Activated T-helper 1 cell treated with anti-CD3 and anti-CD28 coated beads, Interleukin-2, amount 50 U/mL, for 16 hours (primary cell): ENCODE measurements at places on chromosomes 4 and X.

GRCh38 chr4:62896721-62897120, 1512.5 kb downstream of the TECRL start:
- DNase-seq: no peak

DNA sequence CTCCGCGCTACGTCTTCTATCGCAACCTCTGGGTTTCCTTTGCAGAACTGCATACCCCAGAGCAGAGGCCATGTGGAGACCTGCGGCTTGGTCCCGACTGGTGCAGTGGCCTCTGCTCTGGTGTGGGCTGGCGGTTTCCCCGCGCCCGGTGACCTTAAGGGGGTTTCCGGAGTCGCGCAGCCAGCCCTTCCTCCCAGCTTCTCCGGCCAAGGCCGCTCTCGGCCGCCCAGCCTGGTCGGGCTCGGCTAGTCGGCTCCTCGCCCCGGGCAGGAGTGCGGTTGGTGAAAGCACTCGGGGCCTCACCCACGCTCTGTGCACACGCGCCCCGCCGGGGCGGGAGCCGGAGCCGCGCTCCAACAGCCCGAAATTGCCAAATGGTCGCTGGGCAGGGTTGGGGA, 84.9 kb downstream of the BCOR start:
- no peak for DNase-seq

DNA sequence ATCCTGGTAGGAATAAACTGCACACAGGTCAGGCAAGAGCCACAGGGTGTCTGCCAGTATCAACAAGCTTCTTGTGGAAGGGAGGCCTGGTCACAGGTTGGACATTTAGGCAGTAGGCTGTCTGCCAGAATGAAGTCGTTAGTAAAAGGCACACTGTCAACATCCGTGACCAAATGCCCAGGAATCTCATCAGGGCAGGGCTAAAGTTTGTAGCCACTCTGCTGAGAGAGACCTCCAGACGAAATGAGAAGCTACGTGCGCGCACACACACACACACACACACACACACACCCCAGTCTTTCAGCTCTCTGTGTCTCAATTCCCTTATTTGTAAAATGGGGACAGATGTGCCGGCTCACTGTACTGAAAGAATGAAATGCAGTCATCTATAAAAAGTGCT, 408.7 kb upstream of the ZFP42 start:
- no peak for DNase-seq

- no peak for DNase-seq
Observed at GRCh38 chr4:17063888-17064287, 165.4 kb upstream of the LDB2 start.
